HuH-7.5 (cell line): ENCODE measurements at places on chromosomes 5 and 9.

DNA sequence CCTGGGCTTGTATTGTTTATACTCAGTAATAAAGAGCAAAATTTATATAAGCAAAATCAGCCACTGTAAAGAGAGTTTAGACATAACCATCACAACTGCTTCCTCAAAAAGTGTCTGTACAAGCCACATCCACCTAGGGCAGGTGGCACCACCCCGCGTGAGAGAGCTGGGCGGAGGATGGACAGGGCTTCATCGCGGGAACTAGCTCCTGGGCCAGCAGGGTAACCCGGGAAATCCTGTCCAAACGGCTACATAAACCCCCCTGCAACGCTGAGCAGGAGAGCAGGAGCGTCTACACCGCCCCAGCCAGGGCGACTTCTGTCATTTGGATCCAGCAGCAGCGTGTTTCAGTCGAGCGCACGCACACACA is 1.3 kb downstream of the SLC6A3 start:
- no peak for DNase-seq

- DNase-seq: no peak
Measured at GRCh38 chr9:98556511-98556910, 152.2 kb downstream of the GABBR2 start.

DNA sequence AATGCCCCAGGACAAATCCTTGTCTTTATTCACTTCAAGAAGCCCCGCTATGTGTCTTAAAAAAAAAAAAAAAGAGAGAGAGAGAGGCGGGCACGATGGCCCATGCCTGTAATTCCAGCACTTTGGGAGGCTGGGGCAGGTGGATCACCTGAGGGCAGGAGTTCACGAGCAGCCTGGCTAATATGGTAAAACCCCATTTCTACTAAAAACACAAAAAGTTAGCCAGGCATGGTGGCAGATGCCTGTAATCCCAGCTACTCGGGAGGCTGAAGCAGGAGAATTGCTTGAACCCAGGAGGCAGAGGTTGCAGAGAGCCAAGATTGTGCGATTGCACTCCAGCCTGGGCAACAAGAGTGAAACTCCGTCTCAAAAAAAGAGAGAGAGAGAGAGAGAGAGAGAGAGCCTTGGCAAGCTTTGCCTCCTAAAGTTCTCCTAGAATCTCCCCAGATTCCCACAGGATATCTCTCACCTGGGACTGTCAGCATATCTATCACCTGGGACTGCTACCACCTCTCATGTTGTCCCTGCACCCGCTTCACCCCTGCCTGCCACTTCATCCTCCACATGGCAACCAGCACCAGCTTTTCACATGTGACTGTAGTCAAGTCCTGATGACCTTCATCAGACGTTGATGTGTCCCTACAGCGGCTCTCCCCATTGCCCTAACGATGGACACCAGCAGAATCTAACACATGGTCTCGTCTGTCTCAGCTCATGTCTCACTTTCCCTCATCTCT is 5.8 kb downstream of the ITK start:
- DNase-seq: no peak

DNA sequence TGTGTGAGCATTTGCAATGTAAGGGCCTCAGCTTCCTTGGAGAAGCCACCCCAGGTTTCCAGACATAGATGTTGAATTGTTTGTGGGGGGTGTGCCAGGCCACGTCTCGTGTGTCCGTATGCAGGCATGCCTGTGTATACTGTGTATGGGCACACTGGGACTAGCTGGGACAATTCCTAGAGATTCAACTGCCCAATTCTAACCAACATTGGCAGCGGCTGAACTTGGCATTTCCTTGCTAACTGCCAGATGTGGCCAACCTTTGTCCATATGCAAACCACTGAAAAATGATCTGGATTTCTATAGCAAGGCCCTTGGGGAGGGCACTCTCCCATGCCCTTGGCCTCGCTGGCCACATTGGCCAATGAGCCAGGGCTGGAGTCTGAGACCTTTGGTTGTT is 50.3 kb downstream of the SAR1B start:
- no peak for DNase-seq
